ENCODE measurements at places on chromosomes 2 and 18.

DNA sequence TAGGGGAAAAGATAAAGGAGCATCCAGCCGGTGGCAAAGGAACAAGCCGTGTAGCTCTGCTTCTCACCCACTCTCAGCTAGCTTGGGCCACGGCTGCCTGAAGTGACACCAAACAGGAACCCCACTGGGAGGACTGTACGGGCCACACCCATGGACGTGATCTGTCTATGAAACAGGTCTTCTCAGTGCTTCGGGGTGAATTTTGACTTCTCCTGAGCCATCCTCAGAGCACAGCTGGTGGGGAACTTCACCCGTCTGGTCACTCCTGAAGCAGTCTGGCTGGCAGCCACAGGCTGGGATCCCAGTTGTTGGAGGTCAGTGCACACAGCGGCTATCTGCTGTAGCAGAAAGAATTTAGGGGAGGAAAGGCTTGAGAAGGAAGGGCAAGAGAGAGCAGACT lies 223.8 kb downstream of the FAM210A start:
- DNase-seq = no peak

DNA sequence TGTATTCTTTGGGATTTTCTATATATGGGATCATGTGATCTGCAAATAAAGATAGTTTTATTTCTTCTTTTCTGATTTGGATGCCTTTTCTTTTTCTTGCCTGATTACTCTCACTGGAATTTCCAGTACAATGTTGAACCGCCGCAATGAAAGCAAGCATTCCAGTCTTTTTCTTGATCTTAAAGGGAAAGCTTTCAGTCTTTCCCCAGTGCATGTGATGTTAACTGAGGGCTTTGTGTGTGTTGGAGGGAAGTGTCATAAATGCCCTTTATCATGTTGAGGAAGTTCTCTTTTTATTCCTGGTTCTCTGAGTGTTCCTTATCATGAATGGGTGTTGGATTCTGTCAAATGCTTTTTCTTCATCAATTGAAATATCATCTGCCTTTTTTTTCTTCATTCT lies 16.9 kb upstream of the CYBRD1 start:
- DNase-seq = no peak

DNA sequence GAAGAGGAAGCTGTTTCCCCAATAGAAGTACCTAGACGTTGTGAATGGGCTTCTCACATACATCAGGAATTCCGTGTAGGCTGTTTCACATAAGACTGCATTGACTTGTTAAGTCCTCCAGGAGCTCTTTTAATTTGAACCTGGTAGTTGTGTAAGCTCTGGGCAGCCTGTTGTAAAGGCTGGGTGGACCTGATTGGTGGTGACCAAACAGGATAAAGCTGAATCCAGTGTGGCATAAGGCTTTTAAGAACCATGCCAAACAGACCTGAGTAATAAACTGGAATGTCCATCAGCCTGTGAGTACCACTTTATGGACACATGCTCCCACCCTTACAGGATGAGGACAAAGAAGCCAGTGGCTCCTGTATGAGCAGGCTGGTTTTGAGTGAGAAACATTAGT lies 24.1 kb downstream of the RMND5A start:
- no peak for DNase-seq

DNA sequence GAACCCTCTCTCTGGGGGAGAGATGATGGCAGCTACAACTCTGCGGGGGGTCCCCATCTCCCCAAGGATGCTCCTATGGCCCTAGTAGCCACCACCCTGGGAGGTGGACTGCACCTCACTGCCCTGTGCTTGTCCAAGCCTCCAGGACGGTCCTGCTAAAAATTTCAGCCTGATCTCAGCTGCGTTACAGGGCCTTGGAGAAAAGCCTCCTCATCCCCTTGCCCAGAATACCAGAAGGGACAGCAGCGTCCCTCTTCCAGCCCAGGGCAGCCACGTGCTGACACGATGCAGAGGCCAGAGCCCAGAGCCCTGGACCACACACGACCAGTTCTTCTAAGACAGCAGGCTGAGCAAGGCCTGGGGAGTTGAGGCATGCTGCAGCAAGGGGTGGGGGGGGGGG lies 81.9 kb downstream of the GFPT1 start:
- no peak for DNase-seq

- DNase-seq = no peak
Observed at GRCh38 chr2:110748489-110748867, 16.1 kb downstream of the ACOXL start.

DNA sequence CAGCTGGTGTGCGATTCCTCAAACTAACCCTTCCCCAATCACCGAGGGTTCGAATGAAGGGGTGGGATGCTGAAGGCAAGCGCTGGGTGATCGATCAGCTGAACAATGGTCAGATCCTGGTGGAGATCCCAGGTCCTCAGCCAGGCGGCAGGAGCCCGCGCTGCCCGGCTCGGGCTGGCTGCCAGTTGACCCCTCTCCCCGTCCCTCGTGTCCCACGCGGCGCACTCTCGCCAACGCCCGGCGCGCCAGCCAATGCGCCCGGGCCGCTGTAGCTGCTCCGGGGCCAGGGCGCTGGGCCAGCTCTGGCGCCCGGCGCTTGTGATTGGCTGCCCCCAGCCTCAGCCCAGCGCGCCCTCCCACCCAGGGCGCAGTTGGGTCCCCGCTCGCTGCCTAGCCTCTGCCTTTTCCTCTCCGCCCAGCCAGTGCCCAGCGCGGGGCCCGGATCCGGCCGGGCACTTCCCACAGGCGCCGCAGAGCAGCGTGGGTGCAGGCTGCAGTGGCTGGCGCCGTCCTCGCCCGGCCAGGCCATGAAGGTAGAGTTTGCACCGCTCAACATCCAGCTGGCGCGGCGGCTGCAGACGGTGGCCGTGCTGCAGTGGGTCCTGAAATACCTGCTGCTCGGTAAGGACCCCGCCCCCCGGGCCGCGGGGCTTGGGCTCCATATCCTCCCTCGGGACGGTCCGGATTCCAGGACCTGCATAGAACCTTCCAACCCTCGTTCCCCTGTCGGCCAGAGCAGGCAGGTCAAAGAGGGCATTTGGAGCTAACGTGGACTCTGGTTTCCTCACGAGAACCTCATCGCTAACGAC lies at the start of gene MOGAT1:
MOGAT1 (plus strand) TSS at position 400 of the 809 bp plus-strand sequence; CDS start at position 528, 128 bp downstream.
- DNase-seq = no peak

DNA sequence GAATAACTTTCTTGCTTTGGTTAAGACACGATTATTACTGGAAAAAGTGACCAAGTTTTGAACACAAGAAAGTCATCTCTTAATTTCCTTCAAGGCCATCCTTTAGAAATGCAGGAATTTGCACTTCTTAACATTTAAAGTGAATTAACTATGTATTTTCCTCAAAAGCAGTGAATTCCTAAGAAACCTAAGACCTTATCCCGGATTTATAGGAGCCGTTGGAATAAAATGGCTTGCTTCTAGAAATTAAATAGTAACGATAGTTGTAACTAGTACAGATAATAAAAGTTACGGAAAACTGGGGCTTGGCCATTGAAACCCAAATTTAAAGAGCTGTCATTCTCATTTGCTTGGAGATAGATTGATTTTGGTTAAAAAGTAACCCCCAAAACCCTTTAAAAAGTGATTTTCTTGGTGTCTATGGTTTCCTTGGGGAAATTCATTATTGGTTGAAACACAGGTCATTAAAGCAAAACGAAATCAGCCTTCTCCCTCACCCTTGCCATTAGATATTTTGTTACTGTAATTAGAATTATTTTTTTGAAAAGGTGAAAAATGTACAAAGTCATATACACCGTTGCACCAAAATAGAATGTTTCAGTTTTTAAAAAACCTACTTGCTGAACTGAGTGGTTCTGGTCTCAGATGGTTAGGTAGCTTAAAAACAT lies 2.0 kb downstream of the SKOR2 start:
- no peak for DNase-seq

GRCh38 chr18:75247611-75248421 lies 37.2 kb downstream of the TSHZ1 start:
- DNase-seq = peak; percentile 36

GRCh38 chr2:124034265-124034664 lies 9.2 kb downstream of the CNTNAP5 start:
- no peak for DNase-seq

DNA sequence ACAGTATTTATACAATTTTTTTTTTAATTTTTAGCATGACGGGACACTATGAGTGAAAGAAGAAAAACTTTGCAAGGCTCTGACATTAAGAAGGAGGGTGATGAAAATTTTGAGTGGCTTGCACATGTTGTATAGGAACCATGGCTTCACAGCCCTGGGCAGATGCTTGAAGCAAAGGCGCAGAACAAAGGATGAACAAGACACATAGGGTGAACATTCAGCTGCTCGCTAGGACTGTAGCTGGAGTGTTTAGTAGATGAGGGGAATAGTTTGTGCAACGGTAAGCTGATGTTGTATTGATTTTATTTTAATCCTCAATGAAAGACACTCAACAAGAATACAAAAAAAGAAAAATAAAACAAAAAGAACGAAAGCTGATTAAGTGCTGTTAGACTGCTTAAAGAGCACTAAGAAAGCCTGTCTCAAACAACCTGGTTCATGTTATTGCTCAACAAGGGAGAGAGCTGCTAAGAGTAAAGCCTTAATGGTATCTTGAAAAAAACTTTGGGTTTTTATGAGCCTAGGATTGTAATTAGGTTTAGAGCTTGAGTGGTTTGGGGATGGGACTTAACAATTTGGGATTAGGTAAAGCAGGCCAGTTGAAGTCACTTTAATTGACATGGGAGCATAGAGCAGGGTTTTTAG lies 41.2 kb upstream of the GCFC2 start:
- DNase-seq = no peak

Measured in fibroblast of skin of left quadriceps (primary cell).